ENCODE measurements at places on chromosomes 2 and 18.

GRCh38 chr18:54100920-54101470 is 123.5 kb downstream of the MBD2 start:
- DNase-seq: no peak

GRCh38 chr2:77513191-77513590 is 9.0 kb downstream of the LRRTM4 start:
- no peak for DNase-seq

DNA sequence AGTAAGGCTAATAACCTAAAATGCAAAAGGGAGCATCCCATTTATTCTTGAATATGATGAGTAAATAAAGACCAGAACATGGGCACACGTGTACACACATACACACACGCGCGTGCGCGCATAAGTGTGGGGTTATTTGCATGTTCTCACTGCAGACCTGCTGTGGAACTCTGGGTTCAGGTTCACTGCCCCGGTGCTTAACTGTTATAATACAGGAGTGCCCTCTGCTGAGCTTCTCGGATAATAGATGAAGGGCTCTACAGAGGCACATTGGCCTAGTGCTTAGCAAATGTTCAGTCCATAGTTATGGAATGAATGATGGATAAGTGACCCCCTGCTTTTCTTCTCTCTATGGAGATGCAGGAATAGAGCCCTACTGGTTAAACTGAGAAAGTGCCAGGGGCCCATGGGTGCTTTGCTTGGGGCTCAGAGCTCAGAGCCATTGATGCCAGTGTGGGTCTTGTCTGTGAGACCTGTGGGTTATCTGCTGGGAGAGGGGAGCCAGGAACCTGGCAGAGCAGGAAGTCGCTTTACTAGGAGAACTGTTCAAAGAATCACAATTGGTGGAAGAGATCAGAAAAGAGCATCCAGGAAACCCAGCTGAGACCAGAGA is 3.6 kb upstream of the ARL4C start:
- DNase-seq: no peak

DNA sequence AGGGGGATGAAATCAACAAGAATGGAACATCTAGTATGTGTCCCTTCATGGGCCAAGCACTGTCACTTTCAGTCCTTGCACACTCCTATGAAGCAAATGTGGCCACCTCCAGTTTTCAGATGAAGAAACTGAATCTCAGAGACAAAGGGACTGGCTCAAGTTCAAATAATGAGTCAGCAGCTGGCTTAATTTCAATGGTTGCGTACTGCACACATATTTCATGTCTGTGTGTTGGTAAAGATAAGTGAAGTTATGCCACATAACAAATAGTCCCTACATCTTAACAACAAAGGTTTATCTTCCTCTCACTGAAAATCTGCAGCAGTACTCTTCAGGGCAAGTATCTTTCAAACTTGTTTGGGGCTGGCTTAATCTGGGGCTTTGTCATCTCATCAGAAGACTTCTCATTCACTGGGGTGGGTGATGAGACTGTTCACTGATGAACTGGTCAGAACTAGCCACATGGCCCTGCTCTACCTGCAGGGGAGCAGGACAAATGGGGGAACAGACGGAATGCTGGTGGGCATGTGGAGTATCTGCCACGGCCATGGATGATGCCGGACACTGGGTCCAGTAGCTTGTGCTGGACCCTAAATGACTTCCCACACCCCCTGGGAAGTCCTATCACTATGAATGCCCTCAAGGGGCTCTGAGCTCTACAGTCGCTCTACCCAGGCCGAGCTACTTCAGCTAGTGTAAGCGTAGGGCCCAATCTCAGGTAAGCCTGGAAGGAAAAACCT is 263.2 kb downstream of the CYP26B1 start:
- no peak for DNase-seq

DNA sequence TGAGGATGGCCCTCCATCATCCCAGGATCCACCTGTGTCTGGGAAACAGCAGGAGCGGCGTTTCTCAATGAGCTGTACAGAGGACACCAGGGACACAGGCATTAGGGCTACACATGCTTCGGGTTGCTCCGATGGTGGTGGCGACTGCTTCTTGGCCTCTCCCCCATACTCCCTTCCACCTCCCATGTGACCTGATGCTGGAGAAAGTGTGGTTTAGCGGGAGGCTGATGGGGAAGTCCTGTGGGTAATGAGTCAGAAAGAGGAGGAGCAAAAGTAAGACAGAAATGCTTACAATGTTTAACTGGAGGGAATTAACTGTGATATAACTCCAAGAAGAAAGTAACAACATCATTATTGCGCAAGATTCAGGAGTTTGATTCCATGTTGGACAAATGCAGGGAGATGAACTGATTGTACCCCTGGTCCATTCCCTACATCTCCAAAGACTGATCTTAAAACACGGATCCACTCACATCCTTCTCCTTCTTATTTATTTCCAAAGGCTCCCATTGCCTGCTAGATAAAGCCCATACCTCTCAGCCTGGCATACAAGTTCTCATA is 186.6 kb downstream of the NRP2 start:
- no peak for DNase-seq
